ENCODE measurements at places on chromosomes 7 and 10. TPM values are rescaled to one million over a fixed set of nuclear protein-coding genes. Genes with fewer than 3 reads are reported as not detected.

GRCh38 chr10:60950300-60950699 lies 6.3 kb upstream of the RHOBTB1 start:
- no peak for DNase-seq

DNA sequence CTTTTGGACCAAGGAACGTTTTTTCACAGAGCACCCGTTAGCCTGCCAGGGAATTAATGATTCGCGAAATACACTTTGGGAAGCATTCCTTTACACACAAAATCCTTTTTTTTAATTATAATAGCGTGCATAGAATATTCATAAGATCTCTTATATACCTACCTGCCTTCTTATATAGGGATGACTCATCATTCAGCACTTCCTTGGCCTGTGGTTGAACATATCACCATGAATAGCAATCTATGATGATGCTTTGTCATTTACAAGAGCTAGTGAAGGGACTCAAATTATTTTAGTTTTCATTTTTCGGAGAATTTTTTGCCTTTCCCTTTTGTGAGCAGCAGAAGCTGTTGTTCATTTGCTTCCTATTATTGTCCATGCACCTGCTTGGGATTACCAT lies 97.0 kb downstream of the CDH23 start:
- DNase-seq = no peak

DNA sequence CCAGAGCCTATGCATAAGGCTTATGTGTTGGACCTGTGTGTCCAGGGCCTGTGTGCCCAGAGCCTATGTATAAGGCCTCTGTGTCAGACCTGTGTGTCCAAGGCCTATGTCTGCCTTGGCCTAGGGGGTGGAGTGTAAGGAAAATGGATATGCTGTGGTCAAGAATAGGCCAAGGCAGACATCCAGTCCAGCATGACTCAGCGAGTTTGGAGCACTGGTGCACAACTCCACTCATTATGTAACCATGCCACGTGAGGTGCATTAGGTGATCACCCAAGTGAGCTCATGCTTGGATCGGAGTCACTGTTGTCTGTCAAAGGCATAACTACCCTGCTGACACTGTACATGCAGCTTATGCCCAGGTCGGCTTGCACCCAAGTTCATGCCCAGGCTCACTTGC lies 238.9 kb downstream of the CACNA2D1 start:
- DNase-seq = no peak

DNA sequence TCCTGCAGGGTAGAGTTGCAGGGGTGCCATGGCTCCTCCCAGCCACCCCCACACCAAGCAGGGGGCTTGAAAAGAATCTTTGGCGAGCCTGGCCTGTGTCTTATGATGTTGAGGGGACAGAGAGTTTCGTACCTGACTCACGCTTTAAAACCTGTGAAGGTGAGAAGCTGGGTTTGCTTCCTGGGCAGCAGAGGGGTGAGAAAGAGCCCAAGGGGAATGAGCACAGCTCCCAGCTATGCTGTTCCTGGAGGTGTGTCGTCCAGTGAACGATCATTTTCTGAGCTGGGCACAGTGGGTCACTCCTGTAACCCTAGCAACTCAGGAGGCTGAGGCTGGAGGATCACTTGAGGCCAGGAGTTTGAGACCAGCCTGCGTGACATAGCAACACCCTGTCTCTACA lies 13.5 kb upstream of the ADRB1 start:
- no peak for DNase-seq

- DNase-seq = no peak
These were observed 92.3 kb downstream of the RNF216 start for GRCh38 chr7:5689118-5689517.

DNA sequence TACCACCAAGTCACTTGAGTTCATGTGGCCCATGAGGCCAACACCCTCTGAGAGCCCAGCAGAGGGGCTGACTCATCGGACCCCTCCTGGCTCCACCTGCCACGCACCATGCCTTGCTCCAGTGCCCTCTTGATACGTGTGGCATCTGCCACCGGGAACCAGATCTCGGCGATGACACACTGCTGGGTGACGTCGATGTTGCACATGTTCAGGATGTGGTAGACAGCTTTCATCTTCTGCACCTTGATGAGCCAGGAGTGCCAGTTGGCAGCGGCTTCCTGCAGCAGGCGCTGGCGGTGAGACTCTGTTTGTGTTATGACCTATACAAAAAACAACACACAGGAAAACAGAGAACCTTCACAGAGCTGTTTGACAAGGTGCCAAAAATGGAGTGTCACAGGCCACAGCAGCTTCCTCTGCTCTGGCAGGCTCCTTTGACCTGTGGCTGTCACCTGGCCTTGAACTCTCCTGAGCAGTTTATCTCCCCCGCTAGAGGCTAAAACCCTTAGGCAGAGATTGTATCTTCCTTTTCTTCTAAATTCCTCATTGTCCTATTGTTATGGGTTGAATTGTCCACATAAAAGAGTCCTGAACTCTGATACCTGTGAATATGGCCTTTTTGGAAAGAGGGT lies 45.2 kb upstream of the TMEM213 start:
- peak; percentile 38 for DNase-seq

DNA sequence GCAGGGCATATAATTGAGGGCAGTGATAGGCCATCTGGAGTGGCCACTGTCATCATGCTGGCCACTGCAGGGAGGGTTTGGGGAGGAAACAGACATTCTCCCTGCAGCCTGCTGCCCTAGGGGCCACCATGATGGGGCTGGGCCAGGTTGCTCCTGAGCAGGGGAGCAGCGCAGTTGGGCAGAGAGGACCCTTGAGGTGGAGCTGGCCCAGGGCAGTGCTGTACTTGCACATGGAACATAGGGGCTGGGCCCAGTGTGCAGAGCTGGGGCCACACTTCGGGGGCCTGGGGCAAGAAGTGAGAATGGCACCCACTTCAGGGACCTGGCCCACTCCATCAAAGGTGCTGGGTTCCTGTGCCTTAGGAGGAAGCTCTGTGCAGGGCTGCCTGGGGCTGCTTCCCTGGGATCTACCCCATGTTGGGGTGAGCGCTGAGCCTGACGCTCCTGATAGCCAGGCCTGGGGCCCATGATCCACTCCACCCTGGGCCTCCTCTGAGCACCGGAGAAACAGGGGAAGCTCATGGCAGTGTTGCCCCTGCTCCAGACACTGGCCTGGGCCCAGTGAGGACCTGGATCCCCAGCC lies 21.3 kb upstream of the NUB1 start:
- no peak for DNase-seq

DNA sequence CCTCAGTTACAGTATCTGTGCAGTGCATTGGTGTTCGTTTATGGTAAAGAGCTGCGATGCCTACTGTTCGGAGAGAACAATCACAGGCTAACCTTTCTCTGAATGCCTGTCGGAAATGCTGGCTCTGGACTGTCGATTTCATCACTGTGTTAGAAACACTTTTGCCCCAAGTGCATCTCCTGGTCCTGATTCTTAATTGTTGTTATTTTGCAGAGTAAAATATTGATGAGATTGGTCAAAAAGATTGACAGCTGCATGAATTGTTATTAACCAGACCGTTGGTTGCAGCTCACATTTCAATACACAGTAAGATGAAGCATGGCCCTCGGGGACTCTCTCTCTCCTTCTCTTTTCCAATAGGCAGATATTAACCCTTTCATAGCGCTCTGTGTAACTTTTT lies 557.4 kb upstream of the ADARB2 start:
- DNase-seq = no peak

DNA sequence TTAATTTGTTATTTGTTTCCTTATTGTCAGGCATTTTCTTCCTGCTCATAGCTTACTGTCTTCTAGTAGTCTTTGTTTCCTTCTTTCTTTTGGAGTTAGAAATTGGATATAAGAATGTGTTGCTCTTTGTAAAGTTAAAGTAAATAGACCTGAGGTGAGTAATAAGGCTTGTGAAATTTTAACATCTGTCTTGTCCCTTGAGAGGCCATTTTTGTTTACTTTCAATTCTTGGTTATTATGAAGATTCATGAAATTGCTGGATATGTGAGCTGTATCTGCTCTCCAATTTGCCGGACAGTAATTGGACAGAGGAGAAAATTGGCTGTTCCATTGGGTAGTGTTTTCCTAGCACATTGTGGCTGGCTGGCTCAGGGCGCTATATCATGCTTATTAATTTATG lies 260.7 kb downstream of the EXOC4 start:
- no peak for DNase-seq

DNA sequence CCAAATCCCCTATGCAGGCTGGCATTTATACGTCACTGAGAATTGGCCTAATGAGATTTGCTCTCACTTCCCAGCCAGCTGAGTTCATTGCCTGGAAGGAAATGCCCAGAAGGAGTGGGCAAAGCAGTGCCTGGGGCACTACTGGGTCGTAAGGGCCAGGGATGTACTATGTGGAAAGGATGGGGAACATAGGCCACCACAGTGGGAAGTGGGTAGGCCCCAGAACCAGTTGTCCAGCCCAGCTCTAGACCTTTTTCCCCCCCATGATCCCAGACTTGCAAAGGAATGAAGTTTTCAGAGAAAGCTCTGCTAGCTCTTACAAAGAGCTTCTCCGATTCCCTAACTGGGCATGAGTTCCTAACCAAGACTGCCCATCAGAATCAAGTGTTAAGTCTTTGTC lies 13.9 kb downstream of the TRPV5 start:
- DNase-seq = no peak

Gene RET
- polyA plus RNA-seq = not detected

Gene C10orf90
- not detected for polyA plus RNA-seq

Gene AMPH
- polyA plus RNA-seq = 0.07 TPM

Gene RASA4B
- 5.9 TPM for polyA plus RNA-seq

All from GM12878 (cell line).